ENCODE measurements at places on chromosomes 3 and 15.

DNA sequence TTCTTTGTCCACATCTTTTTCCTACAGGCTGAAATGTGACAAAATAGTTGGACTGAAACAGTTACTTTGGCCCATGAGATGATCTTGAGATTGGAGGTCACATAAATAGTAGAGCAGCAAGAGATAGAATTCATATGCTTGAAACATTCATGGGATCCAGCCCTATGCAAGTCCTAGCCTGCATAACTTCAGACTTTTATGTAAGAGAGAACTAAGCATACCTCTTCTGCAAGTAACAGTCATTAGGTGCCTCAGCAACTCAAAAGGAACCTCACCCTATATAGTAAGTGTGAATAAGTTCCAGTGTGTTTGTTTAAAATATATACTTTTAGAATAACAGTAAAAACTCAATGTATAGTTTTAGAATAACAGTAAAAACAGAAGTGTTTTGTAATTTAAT is 138.0 kb upstream of the P2RY1 start:
- DNase-seq: no peak

DNA sequence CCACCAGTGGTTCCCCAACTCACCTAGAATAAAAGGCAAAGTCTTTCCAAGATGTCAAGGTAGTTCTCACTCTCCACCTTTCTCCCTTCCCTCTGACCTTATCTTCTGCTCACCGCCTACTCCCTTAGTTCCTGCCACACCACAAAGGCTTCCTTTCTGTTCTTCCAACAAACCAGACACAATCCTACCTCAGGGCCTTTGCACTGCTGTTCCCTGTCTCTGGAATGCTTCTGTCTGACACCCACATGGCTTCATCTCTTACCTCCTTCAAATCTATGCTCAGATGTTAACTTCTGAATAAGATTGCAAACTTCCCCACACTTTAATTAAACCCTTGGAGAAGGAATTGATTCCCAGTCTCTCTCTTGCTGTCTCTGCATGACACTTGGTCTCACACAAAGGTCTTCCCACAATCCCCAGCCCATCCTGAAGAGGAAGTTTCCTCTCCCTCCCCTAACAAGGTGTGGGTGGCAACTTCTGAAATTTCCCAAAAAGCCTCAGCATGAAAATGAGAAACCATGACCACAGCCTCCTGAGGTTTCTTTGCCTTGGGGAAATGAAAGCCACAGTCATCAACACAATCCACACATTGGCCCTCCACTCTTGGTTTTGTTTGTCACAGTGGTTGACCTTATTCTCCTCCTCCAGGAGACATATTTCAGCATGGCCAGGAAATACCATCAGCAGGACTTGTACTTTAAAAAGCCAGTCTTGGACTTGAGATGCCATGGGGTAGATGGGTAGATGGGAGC is 3.0 kb upstream of the RYK start:
- DNase-seq: no peak

DNA sequence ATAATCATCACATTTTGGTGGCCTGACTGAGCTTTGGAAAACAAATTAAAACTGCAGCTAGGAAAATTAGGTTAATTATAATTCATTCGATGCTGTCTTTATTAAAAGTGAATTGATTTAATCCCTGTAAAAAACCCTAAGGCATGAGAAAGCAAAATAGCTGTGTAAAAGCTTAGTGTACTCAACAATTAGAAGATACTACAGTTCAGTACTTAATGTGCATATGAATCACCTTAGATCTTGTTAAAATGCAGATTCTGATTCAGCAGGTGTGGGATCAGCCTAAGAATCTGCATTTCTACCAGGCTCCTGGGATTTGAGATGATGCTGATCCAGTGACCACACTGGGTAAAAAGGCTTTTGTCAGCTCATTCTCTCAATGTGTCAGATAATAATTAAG is 559.9 kb upstream of the GOLIM4 start:
- no peak for DNase-seq

- no peak for DNase-seq
Measured at GRCh38 chr3:30687930-30688570, 81.6 kb downstream of the TGFBR2 start.

- no peak for DNase-seq
Measured at GRCh38 chr3:135157045-135157740, 362.1 kb downstream of the EPHB1 start.

DNA sequence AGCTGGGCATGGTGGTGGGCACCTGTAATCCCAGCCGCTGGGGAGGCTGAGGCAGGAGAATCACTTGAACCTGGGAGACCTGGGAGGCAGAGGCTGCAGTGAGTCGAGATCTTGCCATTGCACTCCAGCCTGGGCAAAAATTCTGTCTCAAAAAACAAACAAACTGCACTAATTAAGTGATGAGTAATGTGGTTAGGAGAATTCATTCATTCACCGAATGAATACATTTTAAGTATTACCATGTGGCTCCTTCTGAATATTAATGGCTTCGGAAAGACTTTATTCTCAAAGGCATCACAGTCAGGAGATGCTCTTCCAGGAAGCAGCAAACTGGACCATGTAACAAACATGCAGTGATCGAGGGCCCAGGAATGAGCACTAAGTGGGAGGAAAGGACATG is 23.6 kb downstream of the SPTSSB start:
- DNase-seq: no peak

GRCh38 chr3:54188176-54188791 is 65.9 kb downstream of the CACNA2D3 start:
- no peak for DNase-seq

DNA sequence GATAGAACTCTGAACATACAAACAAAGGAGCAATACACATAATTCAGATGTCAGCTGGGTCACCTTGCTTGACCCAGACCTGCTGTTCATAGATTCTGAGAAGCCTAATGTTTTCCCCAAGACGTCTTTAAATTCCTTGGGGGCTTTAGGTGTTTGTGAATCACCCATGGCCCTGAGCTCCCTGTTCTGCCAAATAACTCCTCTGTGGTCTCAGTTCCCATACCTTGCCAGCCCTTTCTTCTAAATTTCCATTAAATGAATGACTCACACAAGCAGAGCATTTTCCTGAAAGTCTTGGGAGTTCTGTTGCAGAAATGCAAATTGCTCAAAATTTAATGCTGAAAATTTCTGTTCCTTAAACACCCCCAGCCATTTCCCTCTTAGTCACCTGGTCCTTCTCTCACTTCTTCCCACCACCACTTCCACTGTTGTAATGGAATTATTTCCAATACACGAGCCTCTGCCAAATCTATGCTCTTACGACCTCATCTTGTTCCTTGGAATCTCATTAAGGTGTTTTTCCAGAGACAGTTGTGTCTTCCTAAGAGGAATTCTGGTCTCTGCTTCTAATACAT is 33.4 kb upstream of the PSMD6 start:
- no peak for DNase-seq

DNA sequence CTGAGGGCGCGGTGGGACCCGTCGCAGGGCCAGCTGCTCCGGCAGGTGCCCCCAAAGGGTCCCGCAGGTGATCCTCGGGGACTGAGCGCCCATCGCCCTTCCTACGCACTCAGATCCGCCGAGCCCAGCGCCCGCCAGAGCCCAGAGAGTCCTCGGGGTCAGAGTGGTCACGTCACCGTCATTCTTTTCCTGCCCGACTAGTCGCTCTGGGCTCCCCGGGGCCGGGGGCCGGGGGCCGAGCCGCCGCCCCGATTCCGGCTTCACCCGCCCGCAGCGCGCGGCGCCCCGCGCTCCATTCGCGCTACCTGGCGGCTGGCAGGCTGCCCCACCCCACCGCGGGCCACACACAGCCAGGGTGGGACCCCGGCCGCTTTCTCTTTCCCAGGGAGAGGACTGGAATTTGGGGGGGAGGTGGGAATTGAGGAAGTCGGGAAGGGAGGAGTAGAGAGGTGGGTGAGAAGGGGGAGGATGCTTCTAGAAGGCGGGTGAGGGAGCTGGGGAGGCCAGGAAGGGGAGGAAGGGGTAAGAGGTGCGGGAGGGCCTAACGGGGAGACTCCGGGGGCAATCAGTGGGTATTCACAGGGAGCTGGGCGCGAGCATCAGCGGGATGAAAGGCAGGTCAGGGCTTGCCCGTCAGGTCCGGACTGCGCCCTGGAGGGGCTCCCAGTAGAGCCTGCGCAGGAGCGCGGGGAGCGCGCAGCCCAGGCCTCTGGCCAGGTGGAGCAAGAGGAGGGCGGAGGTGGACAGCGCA is 36.1 kb upstream of the EPHB3 start:
- no peak for DNase-seq

GRCh38 chr3:36512555-36512954 is 132.3 kb downstream of the STAC start:
- DNase-seq: no peak

DNA sequence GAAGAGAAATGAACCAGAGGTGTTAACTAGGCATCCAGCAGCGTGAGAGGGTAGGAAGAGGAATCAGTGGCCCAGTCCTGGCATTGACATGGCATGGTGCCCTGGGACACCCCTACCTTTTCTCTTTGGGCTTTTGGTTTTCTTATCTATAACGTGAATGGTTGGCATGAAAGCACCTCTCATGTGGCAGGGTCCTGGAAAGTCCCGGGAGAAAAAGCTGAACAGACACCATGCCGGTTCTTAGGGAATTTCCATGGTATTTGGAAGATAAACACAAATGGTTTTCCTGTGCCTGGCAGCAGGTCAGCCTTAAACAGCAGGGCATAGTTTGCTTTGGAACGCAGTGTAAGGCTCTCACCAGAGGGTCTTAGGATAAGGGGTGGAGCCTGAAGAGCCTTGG is 15.4 kb downstream of the ARNT2 start:
- no peak for DNase-seq

DNA sequence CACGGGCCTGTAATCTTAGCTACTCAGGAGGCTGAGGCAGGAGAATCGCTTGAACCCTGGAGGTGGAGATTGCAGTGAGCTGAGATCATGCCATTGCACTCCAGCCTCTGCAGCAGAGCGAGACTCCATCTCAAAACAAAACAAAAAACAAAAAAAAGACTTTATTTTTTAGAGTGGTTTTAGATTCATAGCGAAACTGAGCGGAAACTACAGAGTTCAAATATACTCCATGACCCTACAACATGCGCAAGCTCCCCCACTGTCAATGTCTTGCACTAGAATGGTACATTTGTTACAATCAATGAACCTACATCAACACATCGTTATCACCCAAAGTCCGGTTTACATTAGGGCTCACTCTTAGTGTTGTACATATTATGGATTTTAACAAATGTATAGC is 2.2 kb upstream of the CRTAP start:
- DNase-seq: no peak

GRCh38 chr3:66390013-66390412 is 110.8 kb downstream of the LRIG1 start:
- no peak for DNase-seq

DNA sequence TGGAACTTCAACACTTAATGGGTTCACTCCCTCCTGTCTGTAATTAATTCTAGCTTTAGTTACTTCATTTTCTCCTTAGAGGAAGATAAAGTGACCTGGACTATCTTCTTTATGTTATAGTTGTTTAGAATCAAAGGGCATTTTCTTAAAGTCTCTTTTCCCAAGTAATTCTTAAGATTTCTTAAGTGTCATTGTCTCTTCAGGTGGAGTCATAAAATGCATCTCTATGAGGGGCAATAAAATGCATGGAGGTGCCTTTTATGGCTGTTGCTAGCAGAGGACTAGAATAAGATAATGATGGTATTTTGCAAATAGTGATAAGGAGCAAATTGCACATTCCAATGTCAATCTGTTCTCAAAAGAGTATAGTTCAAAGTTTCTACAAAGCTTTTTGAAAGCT is 34.5 kb downstream of the CNTN4 start:
- no peak for DNase-seq

GRCh38 chr3:94071713-94072284 is 8.9 kb downstream of the NSUN3 start:
- no peak for DNase-seq

DNA sequence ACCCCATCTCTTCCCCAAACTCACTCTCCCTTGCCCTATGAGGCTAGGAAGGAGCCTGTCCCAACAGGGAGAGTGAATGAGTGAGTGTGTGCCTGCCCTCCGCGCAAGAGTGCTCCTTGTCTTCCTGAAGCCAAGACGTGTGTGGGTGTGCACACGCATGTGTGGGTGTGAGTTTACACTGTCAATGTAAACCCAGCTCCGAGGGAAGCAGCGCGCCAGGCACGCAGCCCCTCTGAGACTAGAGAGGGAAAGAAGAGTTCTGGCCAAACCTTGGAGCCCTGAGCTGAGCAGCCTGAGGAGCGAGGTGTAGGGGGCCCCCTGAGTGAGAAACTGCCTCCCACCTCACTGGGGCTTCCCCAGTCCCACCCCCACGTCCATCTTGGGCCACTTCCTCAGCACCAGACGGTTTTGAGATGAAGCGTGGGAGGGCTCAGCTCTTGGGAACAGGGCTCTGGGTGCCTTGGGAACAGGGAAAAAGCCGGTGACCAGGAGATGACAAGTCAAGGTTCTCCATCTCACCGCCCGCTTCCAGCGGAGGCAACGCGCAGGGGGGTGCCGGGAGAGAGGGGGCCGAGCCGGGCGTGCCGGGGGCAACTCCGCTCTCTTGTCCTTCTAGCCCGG is 5.1 kb downstream of the MECOM start:
- DNase-seq: no peak

DNA sequence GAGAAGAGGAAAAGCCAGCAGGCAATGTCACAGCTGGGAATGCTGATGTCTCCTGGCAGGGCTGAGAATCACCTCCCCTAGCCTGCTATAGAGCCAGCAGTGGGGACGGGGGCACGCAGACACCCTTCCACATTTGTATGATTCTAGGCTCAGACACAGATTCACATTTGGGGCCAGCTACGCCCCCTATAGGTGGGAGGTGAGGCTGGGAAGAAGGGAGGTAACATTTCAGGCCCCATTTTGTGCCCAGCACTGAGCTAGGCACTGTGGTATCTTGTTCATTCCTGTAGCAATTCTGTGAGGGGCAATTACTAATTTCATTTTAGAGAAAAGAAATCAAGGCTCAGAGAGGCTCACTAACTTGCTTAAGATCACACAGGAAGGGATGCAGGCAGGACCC is 15.9 kb upstream of the ACAD9 start:
- DNase-seq: no peak

DNA sequence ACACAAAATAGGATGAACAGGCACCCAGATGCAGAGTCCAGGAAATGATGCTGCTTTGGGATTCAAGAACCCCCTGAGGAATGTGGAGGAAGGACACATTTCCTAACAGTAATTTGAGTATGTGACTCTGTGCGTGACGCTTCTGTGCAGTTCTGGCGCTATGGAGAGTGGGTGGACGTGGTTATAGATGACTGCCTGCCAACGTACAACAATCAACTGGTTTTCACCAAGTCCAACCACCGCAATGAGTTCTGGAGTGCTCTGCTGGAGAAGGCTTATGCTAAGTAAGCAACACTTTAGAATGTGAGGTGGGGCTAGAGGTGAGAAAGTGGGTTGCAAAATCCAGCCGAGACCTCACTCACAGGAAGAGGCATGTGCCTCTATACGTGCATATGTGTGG is 28.3 kb downstream of the CAPN3 start:
- DNase-seq: no peak

DNA sequence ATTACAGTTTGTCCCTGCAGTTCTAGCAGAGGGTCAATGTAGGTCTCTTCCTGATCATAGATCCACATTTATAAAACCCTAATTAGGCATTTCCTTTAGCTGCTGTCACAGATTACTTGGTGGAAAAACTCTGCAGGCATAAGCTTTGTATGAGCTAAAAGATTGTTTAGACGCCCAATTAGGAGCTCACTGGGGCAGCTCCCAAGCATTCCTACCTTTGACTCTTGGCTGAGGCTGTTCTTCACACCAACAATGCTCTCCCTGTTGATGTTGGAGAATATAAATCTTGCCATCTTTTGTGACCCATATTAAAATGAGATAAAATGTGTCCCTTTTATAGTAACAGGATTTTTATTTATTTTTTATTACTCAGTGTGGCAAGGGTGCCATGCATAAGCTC is 148.3 kb upstream of the TRIM42 start:
- no peak for DNase-seq
